ENCODE measurements at places on chromosomes 1 and 21. TPM values are rescaled to one million over a fixed set of nuclear protein-coding genes. Genes with fewer than 3 reads are reported as not detected.

Gene PLPPR4
- 1.7 TPM for polyA plus RNA-seq

Gene GPR89A
- polyA plus RNA-seq, result 53.0 TPM

Gene PDZK1
- polyA plus RNA-seq, result 158 TPM

Gene OR2L13
- not detected for polyA plus RNA-seq

Gene SCYL3
- polyA plus RNA-seq, result 21.1 TPM

Gene CR1L
- polyA plus RNA-seq, result 1.6 TPM

Gene VWA1
- 39.8 TPM for polyA plus RNA-seq

GRCh38 chr1:30882678-30883388 is 25.7 kb downstream of the SDC3 start:
- no peak for DNase-seq

GRCh38 chr1:221875004-221875330 is 133.1 kb upstream of the DUSP10 start:
- DNase-seq, result no peak

DNA sequence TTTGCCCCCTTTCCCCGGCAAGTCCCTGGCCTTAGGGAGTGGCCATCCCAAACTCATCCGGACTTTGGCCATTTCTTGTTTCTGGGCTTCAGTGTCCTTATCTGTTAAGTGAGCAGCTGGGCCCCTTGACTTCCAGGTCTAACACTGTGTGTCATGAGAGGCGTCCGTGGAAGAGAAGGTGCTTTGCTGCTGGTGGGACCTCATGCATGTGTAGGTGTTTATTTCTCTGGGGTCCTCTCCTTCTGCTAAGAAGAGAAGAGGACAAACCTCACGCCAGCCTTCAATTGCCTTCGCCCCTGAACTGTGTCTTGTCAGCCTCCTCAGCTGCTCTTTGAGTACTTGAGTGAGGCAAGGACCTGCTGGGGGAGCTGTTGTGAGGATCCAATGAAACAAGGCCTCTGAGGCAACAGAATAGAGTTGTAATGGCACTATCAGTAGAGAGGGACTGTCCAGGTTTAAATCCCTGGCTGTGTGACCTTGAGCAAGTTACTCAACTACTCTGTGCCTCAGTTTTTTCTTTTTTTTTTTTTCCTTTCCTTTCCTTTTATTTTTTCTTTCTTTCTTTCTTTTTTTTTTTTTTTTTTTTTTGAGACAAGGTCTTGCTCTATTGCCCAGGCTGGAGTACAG is 72.5 kb downstream of the RUNX3 start:
- no peak for DNase-seq

GRCh38 chr1:33387625-33388024 is 43.3 kb downstream of the PHC2 start:
- DNase-seq, result no peak

DNA sequence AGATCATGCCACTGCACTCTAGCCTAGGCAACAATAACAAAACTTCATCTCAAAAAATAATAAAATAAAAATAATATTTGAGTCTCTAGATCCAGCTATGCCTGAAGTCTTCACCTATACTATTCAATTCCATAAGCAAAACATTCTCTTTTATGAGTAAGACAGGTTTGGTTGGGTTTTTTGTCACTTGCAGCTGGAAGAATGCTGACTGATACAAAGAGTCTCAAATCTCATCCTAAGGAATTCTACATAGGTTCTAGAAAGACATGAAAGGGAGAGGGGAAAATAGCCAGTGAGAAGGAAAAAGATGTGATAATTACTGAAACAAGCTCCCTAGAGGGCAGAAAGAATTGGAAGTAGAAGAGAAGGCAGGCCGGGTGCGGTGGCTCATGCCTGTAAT is 30.4 kb upstream of the MED18 start:
- DNase-seq, result no peak

- no peak for DNase-seq
These were observed 552.6 kb downstream of the MRPL39 start for GRCh38 chr21:25054689-25055088.

DNA sequence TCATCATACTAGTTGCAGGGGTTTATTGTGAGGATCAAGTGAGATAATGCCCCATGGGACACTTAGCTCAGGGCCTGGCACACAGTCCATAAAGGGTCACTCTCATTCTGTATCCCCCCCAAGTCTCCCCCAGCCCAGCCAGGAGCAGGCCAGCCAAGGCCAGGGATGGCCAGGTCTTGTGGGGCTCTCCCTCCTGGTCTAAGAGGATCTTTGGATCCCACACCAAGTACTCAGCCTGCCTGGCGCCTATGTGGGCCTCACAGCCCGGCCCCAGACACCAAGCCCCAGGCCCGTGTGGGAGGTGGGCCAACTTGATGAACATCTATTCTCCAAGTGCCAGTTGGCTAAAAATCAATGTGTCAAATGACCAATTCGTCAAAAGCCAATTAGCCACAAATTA is 117.8 kb downstream of the GLIS1 start:
- no peak for DNase-seq

GRCh38 chr1:78377356-78377928 is 113.3 kb upstream of the PTGFR start:
- no peak for DNase-seq

- no peak for DNase-seq
These were observed 71.0 kb downstream of the ACTL8 start for GRCh38 chr1:17826165-17826488.

DNA sequence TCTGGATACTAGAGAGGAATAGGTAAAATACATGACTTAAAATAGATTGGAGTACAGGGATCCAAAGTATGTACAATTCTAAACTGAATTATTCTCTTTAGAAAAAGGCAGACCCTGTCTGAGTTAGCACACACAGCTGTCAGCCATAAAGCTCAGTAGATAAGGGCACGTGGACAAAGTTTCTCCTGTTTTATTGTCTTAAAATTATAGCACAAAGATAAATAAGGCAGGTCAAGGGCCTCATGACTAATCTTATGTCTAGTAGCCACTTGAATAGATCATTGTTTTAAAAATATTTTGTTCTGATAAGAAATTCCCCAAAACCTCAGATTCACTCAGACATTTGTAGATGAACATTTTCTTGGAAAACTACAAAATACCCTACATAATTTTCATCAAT is 205.2 kb downstream of the ZP4 start:
- DNase-seq, result no peak

GRCh38 chr1:39996396-39997004 is 41.6 kb downstream of the MFSD2A start:
- DNase-seq, result no peak

DNA sequence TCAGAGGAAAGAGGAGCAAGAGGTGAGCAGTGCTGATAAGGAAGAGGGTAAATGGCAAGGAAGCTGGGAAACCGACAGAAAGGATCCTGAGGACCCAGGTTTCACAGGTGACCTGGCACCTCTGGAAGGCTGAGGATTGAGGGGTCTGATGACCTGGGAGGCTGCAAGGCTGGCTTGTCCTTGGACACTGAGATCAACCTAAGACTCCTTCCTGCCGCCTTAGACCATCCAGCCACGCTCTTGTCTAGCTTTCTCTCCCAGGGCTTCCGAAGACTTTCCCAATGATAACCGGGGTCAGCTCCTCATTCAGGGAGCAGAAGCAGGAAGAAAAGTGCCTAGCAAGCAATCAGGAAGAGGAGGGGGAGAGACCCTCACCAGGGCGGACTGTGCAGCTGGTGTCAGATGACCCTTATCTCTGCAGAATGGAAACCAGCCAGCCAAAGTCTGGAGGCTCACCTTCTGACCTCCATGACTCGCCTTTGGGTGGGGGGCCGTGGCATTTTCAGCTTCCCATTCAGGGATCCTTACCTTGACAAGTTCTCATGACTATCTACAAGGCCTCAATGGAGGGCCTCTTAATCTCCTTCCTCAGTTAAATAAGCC is 77.7 kb downstream of the CAPZB start:
- DNase-seq, result no peak
